ENCODE measurements at places on chromosomes 7 and 10.

- DNase-seq: no peak
Observed at GRCh38 chr7:100154651-100155491, 3.7 kb downstream of the TRAPPC14 start.

GRCh38 chr10:21505711-21506278 lies 19.7 kb downstream of the SKIDA1 start:
- DNase-seq: no peak

GRCh38 chr10:117360994-117361667 lies 14.1 kb downstream of the PDZD8 start:
- DNase-seq: no peak

DNA sequence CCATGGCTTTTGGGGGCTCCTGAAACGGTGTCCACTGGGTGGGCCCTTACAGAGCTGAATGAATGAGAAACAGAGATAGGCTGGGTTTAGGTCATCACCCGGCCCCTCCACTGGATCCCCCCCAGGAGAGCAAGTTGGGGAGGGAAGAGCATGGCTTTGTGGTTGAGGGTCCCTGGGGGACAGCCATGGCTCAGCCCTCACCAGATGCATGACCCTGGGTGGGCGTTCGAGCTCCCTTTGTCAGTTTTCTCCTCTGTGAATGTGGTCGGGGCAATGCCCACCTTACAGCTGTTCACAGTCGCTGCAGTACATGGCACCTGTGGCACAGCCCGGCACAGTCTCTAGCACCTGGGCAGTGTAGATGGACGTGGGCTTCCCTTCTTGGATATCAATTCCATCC lies 40.6 kb upstream of the CXCL12 start:
- DNase-seq: no peak

DNA sequence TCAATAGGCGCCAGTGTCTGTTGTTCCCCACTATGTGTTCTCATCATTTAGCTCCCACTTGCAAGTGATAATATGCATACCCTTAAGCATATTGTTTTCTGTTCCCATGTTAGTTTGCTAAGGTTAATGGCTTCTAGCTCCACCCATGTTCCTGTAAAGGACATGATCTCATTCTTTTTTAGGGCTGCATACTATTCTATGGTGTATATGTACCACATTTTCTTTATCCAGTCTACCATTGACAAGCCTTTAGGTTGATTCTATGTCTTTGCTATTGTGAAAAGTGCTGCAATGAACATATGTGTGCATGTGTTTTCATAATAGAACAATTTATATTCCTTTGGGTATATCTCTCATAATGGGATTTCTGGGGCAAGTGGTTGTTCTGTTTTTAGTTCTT lies 77.8 kb upstream of the PLXDC2 start:
- DNase-seq: no peak

- DNase-seq: no peak
Observed at GRCh38 chr10:117619707-117620405, 77.3 kb downstream of the EMX2 start.

DNA sequence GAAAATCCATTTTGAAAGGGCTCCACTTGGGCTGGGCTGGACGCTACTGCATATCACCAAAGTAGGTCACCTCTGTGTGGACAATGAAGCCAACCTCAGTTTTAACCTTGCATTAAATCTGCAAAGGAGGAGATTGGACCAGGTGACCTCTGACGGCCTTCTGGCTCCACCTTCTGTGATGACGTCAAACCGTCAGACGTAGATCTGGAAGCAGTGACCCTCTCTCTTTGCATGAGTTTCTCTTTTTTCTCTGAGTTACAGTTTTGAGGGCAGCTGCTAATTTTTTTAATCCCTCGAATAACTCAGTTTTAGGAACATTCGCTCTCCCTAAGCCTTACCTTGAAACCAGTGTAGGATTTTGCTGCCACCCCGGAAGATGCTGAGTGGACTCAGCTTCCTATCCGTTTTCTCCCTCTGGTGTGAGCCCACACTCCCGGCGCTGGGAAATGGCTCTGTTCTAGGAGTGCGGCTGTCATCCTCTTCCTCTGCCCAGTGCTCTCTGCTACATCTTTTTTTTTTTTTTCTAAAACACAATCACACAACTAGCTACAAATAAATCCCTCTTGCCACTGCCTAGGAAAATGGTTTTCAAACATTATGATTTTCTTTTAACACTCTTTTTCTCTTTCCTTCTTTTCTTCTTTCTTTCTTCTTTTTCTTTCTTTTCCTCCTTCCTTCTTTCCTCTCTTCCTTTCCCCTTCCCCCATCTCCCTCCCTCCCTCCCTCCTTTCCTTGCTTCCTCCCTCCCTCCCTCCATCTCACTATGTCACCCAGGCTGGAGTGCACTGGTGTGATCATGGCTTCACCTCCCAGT lies 27.7 kb upstream of the NMT2 start:
- no peak for DNase-seq

- no peak for DNase-seq
Observed at GRCh38 chr10:34228066-34228465, 587.0 kb downstream of the PARD3 start.

DNA sequence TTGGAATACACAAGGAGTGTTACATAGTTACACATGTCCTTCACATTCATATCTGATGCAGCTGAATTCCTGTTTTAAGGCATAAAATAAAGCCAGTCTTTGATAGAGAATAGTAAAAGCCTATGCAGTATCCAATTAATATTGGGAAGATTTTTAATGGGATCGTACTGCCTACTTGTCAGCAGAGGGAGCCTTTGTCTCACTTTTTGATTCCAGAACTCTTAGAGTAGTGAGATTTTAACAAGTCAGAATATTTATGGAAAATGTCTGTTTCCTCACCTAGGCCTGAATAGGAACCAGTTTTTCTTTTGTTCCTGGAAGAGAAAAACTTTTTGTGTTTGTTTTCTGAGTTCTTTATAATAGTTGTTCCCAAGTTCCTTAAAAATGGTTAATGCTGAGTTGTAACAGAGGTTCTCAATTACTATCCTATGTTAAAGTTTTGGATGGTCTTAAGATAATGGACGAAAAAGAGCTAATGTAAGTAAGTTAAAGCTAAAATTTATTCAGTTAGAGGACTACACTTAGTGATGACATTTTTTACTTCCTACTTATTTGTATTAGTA lies 114.0 kb downstream of the BBS9 start:
- peak; percentile 44 for DNase-seq

GRCh38 chr7:151308791-151309190 lies 32.8 kb upstream of the NUB1 start:
- DNase-seq: no peak

- DNase-seq: peak; percentile 28
Observed at GRCh38 chr10:77613476-77614130, 24.0 kb downstream of the KCNMA1 start.

- no peak for DNase-seq
Observed at GRCh38 chr10:102219370-102219769, 6.7 kb upstream of the ELOVL3 start.

DNA sequence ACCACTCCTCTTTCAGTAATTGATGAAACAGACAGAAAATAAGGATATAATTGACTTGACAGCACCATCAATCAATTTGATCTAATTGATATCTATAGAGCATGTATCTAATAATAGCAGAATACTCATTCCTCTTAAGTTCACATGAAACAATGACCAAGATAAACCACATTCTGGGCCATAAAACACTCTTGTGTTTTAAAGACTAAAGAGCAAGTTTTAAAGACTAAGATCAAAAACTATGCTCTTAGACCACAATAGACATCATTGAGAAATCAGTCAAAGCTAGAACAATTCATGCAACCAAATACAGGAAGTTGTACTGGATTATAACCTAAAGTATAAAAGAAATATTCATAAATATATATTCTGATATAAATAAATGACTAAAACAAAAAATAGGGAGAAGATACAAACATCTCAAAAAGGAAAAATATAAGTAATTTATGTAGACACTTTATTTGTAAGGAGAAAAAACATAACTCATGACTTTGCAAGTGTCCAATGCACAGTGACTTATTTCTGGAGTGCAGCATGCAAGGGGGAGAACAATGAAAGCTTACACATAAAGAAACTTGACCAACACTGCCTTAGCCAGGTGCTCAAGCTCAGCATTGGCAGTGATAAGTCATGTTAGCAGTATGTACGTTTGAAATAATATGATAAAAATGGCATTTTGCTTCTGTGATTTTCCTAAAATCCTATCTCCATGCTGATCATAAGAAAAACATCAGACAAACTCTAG lies 312.7 kb upstream of the IGFBP3 start:
- DNase-seq: no peak

DNA sequence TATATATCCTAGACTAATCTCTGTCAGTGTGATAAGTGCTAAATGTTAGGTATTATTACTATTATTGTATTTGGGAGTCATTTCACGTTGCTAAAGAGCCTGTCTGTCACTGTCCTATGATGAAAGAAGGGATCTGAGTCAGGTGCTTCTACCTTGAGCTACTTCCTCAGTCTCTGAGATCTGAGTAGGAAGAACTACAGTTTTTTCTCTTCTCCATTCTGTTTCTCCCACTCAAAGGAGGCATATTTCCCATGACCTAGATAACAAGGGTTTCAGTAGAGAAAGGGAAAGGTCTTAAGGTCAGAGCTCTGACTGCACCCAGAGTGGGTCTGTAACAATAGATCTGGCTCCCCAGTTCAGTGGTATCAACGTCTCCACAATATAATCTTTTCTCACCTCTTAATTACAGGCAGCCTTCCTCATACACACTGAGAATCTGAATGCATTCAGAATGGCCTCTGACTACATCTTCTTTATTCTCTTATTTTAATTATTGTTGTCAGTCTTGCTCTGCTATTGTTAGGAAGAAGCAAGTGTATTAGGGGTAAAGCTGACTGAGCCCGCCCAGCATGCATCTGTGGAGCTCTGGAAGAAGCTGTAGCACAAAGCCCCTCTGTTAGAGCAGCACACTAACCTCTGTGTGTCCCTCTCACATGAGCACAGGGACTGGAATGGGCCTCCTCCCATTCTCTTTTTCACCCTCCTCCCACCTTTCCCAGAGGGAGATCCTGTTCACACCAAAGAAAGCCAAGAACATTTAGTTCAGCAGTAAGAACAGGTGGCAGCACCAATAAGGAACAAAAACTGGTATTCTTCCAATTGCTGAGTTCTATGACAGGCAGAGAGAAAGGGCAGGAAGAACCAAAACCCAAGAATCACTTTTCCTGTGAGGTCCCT lies 38.1 kb downstream of the USP54 start:
- no peak for DNase-seq

GRCh38 chr7:117064688-117065087 lies 111.4 kb downstream of the ST7 start:
- no peak for DNase-seq

DNA sequence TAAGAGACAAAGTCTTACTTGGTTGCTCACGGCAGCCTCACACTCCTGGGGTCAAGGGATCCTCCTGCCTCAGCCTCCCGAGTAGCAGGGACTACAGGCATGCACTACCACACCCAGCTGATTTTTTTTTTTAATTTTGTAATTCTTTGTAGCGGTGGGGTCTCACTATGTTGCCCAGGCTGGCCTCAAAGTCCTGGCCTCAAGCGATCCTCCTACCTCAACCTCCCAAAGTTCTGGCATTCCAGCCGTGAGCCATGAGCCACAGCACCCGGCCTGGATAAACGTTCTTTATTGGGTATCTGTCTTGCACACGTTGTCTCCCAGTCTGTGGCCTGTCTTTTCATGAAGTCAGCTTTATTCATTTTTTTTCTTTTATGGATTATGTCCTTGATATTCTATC lies 636.1 kb upstream of the FOXK1 start:
- no peak for DNase-seq

DNA sequence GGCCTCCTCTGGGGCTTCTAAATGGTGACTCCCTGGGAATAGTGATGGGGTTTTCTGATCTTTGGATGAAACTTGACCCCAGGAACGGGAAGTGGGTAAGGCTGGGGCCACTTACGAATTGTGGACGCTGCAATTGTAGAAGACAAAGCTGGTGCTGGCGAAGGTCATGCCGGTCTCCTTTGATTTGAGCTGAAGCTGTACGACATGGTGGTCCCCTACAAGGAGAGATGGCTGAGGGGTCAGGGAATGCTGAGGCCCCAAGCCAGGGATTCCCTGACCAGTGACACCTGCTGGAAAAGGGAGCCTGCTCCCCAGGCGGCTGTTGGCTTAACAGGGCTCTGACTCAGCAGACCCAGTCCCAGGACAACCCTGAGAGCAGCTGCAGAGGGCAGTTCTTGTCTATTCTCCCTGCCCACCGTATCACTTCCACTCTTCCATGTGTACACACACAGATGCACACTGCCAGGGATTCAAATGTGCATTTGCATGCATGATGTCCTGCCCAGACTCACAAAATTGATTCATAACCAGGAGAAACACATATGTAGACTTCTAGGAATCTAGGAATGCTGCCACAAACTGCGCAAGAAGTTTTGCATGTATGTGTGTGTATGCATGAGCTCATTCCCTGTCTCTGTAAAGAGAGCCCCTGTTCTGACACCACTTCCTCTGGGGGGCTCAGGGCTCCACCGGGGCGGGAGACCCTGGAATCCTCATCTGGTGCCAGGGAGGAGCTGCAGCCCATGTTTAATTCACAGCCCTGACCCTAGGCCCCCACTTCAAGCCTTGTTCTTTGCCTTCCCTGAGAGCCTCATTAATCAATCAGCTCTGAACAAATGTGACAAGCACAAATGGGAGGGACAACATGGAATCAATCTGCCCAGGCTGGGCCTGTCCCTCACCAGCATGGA lies 350.0 kb downstream of the PLXNA4 start:
- DNase-seq: no peak

GRCh38 chr10:43084812-43085211 lies 7.9 kb downstream of the RET start:
- no peak for DNase-seq

- no peak for DNase-seq
Observed at GRCh38 chr7:46679671-46680070, 758.6 kb upstream of the IGFBP3 start.

DNA sequence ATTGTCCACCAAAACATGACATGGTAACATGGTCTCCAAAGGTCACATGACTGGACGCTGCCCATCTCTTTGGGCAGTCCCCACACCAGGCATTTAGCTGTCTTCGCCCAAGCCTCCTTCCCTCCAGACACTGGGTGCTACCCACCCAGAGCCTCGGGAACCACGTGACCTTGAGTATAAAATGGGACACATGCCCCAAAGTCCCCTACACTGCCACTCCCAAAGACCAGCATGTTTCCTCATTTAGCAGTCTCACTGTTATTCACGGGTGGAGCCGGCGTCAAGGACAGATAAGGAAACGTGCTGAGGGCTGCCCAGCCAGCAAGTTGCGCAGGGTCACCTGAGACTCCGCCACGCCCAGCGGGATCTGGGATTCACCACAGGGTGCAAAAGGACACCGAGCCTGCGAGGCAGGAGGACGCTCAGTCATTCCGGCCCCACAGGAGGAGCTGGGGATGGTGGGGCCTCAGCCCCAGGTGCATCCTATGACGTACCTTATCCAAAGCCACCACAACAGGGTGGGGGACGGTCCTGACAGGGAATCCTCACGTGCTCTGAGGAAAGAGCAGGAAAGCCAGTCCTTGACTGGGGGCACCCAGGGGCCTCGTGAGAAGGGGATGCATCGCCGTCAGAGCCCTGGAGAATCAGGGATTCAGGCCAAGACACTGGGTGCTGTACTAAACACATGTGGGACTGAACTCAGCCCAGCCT lies 226.9 kb downstream of the TNS3 start:
- no peak for DNase-seq

GRCh38 chr7:137001041-137001440 lies 132.6 kb downstream of the CHRM2 start:
- no peak for DNase-seq

Data from OCI-M1 (cell line).